ENCODE measurements at places on chromosomes 3 and 15.

GRCh38 chr3:14175383-14176037, 2.9 kb downstream of the XPC start:
- no peak for DNase-seq

- no peak for DNase-seq
These were observed 28.9 kb upstream of the OSTN start for GRCh38 chr3:191170097-191170496.

DNA sequence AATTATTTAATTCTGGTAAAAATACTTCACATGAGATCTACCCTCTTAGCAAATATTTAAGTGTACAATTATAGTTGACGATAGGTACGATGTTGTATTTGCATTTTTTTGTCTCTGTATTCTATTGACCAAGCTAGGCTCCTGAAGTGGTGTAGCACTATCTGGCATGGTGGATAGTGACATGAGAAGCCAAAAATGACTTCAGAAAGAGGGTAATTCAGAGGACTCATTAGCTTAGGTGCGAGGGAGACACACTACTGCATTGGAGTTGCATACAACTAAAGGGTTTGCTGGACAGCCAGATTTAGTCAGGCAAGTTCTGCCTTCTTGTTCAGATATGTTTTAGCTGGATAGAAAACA, 50.6 kb downstream of the KBTBD8 start:
- no peak for DNase-seq

DNA sequence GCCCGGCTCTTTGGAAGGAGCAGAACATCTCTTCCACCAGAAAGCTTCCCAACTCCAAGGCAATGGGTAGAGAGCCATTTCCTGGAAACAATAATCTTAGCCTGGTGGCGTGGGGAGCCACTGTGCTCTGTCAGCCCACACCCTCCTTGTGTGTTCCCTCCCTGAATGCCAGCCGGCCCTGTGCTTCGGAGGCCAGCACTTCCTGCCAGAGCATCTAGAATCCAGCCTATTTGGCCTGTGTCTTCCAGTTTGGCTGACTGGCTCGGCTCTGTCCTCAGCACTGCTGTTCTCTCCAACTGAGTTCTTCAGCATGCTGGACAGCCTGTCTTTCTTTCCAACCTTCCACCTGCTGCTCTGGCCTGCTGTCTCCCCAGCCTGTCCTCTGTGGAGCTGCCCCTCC, 349.3 kb downstream of the MFSD1 start:
- DNase-seq: no peak

DNA sequence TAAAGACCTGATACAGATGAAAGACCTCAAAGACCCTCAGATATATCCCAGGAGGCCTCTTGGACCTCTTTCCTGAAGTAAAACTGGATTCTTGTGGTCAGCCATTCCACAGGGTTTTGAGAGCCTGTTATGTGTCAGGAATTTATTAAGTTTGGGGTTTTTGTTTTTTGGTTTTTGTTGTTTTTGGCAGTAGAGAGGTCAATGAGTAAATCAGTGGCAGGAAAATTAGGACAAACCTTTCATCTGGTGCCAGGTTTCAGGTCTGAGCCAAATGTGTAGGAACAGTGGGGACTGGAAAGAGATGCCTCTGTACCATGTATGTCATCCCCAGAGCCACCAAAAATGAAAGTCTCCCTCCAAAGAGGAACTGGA, 520.4 kb upstream of the MDFIC2 start:
- DNase-seq: peak; percentile 71

All from stromal cell of bone marrow (primary cell).